ENCODE measurements at places on chromosomes 16 and 17.
A peak's percentile ranks its signal among the peaks of the same experiment; 100 is the strongest.

- peak; percentile 48 for DNase-seq
Observed at GRCh38 chr16:1863681-1864460, 8.1 kb downstream of the MEIOB start.

GRCh38 chr16:4261557-4262172 is 11.2 kb downstream of the TFAP4 start:
- DNase-seq: peak; percentile 13

GRCh38 chr17:41529491-41529915 is 1.4 kb upstream of the KRT19 start:
- no peak for DNase-seq

DNA sequence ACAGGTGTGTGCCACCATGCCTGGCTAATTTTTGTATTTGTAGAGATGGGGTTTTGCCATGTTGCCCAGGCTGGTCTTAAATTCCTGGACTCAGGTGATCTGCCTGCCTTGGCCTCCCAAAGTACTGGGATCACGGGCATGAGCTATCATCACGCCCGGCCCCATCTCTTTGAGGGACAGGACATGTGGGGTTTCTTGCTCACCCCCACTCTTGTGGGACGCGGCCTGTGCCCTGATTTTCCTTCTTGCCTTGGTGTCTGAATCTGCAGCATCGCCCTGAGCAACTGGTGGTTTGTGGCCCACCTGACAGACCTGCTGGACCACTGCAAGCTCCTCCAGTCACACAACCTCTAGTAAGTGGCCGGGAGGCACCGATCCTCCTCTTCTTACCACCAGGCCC is 25.6 kb downstream of the NUP85 start:
- DNase-seq: no peak

DNA sequence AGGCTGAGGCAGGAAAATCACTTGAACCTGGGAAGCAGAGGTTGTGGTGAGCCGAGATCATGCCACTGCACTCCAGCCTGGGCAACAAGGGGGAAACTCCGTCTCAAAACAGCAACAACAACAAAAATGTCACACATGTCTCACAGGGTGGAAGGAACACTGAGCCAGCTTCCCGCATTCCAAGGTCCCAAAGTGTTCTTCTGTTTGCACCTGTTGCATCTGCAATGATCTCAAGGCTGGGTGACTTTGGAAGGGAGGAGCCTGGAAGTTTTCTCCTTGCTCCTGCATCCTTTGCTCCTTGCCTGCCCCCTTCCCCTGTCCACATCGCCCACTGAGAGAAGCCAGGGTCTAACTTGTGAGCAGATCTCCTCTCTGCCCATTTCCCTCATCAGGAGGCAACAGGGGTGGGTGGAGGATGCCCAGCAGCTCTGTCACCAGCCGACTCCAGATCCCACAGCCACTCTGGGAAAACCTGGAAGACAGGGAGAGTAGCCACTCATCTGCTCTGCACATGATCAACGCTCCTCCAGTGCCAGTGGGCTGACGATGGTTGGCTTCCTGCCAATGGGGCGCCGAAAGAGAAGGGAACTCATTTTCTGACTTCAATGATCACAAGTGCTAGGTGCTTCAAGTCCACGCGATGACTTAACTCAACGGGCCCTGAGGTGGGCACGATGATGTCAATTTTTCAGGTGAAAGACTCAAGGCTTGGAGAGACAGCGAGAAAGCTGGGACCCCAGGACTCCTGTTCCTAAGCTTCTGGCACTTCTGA is 12.6 kb downstream of the CHST6 start:
- DNase-seq: no peak

DNA sequence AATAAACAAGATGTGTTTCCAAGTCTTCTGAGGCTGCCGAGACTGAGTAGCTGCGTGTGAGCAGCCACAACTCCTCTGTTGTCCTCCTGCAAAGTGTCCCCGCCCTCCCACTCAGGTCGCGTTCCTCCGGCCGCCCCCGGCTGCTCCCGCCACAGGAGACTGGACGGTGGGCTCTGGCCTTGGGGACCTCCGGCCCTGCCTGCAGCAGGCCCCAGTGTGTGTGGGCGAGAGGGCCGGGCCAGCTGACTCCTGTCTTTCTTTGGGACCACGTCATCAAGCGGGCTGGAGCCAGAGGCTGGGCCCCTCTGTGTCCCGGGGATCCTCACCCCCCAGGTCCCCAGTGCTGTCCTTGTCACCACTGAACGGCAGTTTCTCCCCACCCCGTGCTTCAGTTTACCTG is 175.3 kb downstream of the NPIPB11 start:
- no peak for DNase-seq

DNA sequence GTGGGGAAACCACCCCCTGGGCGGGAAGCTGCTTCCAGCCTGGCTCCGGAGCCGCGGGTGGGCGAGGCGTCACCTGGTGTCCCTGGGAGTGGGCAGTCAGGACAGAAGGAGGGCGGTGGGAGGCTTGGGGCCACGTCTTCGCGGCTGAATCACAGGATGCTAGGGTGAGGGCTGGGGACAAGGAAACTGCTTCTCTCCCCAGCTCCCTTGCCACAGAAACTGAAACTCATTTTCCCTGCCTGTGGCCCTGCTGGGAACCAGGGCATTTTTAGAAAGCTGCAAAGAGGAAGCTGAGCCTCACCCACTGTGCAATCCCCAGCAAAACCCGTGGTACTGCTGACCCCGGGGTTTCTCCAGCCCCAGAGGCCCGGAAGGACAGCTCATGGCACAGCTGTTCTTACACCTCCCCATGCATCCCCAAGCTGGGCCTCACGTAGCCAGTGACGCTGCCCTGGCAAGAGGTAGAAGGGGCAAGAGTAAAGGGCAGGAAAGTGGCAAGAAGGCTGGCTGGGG is 8.2 kb downstream of the RHBDF2 start:
- peak; percentile 87 for DNase-seq

GRCh38 chr17:60439501-60439900 is 17.2 kb downstream of the CHCT1 start:
- peak; percentile 12 for DNase-seq

- no peak for DNase-seq
Observed at GRCh38 chr17:6286233-6286632, 148.7 kb downstream of the AIPL1 start.

DNA sequence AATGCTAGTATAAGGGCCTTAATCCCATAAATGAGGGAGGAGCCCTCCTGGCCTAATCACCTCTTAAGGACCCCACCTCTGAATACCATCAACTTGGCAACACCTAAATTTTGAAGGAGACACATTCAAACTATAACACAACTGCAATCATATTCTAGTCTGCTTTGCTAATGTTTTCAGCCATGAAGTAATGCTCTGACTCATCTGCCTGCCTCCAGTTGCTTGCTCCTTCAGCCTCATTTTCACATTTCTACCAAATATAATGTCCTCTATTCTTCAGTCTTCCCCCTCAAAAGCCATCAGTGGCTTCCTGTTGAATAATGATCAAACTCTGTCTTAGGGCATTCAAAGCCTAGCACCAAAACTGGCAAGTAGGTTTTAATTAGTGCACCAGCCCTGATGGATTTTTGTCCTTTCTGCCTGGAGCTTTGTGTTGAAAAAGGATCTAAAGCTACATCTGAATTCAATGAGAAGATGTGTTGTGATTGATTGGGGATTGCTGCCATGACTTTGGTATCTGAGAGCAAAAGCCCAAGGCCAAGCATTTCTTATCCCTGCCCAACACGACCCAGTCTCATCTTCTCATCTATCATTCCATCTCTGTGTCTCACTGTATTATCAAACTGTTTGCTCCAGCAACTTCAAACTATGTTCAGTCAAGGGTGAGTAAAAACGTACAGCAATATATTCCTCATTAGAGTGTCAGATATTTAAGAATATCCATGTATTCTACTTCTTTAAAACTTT is 140.8 kb upstream of the ELAC2 start:
- DNase-seq: no peak

DNA sequence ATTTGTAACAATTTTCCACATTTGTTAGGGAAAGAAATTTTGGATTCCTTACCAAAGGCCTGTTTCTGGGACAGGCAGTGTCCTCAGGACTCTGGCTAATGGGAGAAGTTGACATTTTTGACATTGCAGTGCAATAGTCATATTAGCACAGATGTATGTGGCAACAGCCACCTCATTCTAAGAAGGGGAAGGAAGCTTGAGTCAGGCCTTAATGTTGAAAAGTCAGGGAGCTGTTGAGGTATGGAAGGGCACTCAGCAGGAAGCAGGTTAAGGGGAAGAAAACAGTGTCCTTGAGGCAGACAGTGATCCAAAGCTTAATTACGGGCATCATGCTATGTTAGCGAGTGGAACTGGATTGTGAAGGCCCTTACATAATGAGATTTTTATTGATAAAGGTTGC is 20.9 kb downstream of the AKTIP start:
- DNase-seq: no peak

DNA sequence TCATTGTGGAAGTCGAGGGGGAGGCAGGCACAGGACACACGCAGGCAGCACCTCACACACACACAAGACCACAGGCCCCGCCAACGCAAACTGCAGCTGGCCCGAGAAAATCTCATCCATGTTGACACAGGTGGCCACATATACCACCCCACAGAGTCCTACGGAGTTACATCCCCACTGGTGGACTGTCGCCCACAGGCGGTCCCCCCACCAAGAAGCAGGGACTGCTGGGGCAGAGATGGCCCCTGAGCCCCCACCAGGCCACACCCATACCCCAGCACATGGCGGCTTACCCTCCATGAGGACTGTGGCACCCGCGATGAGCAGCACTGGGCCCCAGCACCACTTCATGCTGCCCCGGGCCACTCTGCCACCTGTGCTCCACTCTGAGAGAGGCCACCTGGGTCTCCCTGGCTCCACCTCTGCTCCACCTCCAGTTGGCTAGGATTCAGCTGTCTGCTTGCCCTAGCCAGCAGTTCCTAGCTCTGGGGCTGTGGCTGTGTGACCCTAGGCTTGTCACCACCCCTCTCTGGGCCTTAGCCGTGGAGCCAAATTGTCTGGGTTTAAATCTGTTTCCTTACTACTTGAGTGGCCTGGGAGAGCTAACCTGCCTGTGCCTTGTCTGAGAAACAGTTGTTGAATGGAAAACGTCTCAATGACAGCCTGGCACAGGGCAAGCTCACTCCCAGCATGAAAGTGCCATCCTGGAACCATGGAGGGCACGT is at the start of gene PRSS53:
Gene PRSS53 (minus strand): TSS at position 485 of the 725 bp plus-strand sequence. CDS start 134 bp downstream, at position 351.
- DNase-seq: no peak

- peak; percentile 87 for DNase-seq
Observed at GRCh38 chr16:49856672-49857330, 889 bp upstream of the ZNF423 start.

DNA sequence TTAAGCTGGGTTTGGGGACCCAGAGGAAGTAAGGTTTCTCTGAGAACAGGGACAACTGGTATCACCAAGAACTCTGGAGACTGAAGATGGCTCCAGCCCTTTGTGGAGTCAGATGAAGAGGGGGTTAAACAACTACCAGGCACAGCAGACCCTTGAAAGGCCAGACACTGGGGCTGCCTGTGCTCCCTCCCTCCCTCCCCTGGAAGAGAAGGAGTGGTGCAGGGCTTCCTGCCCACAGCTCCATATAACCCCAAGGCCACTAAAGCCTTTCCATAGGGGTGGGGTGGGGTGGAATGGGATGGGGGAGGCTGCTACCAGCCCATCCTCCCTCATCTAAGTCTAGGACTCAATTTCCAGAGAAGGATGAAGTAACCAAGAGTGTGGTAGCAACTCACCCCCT is 66.7 kb downstream of the CCDC182 start:
- no peak for DNase-seq

- DNase-seq: no peak
Observed at GRCh38 chr16:68492543-68493411, 44.5 kb upstream of the SMPD3 start.

DNA sequence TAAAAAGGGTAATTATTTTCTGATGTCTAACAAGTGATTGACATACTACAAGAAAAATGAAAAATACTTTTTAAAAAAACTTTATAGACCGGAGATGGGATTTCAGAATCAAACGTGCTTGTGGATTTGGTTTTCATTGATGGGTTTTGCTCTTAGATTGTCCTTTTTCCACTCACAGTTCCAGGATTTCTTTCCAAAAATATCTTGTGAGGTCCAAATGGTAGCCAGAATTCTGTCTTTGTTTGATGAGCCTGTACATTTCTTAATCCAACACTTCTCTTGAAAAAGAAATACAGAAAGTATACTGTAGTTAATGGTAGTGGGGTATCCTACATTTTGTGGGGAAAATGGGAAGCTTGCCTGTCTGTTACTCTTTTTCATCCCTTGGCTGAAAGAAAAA is 329.3 kb downstream of the KCNJ2 start:
- no peak for DNase-seq

DNA sequence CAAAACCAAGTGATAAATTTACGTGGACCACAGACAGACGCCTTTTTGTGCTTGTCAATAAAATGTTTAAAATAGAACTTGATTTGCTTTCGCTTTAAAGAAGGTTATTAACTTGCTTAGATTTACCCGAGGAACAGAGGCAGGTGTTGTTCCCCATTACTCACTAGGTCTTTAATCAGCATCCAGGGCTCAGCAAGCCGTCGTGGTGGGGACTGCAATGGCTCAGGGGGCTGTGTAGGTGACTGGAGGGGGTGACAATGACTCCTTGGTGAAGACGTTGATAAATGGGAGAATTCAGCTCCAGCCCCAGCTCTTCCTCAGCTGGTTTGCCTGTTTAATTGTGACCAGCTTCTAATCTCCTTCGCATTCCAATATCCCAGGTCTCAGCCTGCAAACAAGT is 231.4 kb downstream of the TMEM114 start:
- no peak for DNase-seq

DNA sequence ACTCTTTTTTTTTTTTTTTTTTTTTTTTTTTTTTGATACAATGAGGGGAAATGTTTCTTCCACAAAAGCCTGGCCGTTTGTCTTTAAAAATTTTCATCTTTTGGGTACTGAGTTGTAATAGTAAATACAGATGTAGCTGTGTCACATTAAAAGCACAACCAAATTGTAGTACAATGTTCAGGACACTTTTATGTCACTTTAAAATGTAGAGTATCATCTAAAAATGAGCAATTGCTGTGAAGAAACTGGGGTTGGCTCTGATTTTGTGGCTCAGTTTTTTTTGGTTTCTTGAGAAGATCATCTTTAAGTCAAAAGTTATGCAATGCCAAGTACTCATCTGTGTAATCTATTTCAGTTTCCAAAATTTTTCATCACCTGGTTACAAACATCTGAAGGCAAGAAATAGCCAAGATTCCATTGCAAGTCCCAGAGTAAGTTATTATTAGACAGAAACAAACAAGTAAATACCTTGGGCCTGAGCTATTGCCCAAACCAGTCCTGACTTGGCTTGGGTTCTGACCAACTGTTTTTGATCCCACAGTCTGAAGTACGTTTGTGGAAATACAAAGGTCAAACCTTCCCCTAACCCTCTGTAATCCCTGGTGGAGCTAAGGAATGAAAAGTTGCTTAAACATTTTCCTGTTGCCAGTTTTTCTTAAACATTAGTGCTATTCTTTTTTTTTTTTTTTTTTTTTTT is 717.2 kb downstream of the WWOX start:
- DNase-seq: no peak

- peak; percentile 83 for DNase-seq
Observed at GRCh38 chr16:525520-526180, 1.9 kb upstream of the CAPN15 start.

Data from astrocyte of the spinal cord (primary cell).